ENCODE measurements at places on chromosomes 7 and 10.

DNA sequence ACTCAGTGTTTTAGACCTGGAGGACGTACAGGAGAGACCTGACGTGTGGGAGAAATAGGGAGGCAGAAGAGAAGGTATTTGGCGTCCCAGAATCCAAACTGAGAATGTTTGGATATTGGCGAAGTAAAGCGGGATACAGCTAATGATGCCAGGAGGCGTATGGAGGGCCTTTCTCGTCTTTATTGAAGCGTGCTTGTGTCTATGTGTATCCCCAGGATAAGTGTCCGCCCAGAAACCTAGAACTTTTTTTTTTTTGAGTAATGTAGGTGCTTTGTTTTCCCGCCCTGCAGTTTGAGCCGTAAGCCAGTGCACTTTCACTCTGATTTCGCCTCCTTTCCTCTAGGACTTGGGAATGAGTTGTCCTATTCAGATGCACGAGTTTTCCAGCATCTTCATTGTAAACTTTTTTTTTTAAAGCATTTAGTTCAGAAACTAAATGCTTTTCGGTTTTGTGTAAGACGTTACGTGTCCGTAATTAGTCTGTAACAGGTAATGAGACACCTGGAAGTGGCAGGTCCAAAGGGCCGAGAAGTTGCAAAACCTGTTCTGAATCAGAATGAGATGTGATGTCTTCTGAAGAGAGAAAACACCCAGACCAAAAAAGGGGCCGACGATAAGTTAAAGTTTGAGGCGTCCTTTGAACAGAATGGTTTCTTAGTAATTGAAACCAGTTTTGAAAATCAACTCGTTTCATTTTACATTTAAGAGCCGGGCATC, 746 bp downstream of the ARL5B start:
- DNase-seq: no peak

- DNase-seq: no peak
Measured at GRCh38 chr7:143447466-143447865, 4.2 kb downstream of the TAS2R60 start.

GRCh38 chr10:62376071-62377025, 2.2 kb downstream of the ZNF365 start:
- no peak for DNase-seq

GRCh38 chr10:36455526-36456133, 669.8 kb upstream of the ANKRD30A start:
- no peak for DNase-seq

- DNase-seq: no peak
Measured at GRCh38 chr7:130276796-130277762, 10.4 kb downstream of the CPA2 start.

DNA sequence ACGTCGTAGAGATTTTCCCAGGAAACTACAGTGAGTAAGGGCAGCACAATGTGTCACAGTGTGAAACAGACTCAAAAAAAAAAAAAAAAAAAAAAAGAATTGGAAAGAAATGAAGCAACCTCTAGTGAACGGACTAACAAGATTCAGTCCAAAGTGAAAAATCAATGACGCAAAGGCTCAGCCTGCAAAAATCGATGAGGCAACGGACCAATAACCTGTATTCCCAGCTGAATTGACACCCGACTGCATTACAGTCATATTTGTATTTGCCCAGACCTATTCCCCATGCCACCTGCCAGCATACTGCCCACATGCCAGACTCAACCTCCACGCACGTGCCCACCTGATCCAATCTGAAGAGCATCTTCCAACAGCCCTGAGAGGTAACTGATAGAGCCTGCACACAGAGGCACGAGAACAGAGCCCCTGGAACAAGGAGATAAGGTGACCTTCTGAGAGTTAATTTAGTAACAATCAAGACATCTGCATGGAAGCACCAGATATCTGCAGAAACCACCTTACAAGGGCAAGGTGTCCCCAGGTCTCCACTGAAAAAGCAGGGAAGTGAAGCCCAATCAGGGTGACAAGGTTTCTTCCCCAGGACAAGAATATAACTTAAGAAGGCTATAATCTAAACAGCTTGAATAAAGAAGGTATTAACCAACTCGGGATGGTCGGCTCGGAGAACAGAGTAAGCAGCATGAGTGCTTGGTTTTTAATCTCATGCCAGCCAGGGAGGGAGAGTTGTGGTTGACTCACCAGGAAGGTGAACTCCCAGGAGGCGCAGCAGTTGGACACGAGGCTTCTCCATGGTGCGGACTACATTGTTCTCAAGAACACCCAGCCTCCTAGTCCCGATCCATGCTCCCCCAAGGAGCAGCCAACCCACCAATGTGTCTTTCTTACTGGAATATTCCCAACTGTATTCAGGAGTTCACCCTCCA, 48.5 kb downstream of the PLXNA4 start:
- no peak for DNase-seq

- no peak for DNase-seq
Measured at GRCh38 chr7:46168671-46169383, 247.8 kb upstream of the IGFBP3 start.

GRCh38 chr10:103761075-103761920, 94.1 kb downstream of the SH3PXD2A start:
- no peak for DNase-seq

GRCh38 chr7:154204046-154204445, 151.8 kb downstream of the DPP6 start:
- DNase-seq: no peak

DNA sequence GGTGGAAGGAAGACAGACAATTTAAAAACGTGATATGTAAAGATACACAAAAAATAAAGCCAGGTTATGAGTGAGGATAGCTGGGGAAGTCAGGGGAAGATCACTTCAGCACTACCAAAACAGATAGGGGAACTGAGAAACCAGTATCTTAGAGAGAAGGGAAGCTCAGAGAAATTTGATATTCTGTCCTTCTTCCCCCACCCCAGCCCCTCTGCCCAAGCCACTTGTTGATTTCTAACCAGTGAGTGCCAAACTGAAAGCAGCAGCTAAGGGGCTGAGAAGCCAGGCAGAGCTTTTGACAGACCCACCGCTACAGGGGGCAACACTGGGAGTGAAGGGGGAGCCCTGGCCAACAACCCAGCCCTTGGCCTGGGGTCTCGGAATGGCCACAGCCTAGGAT, 9.1 kb upstream of the SLC29A3 start:
- DNase-seq: no peak

- no peak for DNase-seq
Measured at GRCh38 chr10:69500864-69501468, 49.7 kb downstream of the TSPAN15 start.

DNA sequence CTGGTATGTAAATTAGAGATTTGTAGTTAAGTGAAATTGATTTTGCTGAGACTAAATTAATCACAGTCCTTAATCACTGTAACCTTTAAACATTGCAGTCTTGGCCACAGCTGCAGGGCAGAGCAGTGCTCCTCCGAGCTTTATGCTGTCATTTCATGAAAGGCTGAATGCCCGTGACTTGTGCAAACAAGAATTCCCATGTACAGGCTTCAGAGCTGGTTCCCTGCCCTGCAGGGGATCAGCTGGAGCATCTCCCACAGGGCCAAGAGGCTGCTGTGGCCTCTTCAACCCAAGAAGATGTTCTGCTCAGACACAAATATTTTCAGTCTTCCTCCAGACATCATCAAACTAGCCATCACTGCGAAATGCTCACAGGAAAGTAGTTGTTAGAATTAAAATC, 419.1 kb downstream of the AUTS2 start:
- DNase-seq: no peak

GRCh38 chr7:16015981-16016380, 329.5 kb upstream of the MEOX2 start:
- DNase-seq: no peak

- DNase-seq: no peak
Measured at GRCh38 chr7:100373261-100373831, at the start of gene PILRA. Gene PILRA, plus strand, starts transcription at chr7:100373487. Its CDS starts 170 bp downstream, at chr7:100373657.

DNA sequence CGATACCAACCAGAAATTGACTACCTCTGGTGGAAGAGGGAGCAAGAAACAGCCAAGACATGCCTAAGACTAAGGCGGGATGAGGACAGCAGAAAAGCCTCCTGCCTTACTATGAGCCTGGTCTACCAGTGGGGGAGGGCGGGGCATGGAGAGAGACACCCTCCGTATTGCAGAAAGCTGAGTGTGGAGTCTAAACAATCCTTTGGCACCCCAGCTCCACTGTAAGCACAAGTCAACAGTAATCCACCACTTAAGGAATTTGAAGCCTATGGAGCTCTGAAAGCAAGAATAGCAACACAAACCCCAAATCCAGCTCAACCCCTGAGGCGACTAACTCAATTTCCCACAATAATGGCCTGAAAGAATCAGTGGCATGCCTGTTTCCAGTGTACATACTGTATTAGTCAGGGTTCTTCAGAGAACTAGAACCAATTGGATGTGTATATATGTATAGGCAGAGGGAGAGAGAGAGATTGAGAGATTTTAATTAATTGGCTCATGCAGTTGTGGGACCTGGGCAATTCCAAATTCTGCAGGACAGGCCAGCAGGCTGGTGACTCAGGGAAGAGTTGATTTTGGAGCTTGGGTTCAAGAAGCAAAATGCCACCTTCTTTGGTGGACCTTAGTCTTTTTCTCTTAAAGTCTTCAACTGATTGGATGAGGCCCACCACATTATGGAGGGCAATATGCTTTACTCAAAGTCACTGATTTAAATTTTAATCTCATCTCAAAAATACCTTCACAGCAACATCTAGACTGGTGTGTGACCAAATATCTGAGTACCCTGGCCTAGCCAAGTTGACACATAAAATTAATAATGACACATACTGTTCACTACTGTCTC, 13.5 kb downstream of the PPIF start:
- no peak for DNase-seq

DNA sequence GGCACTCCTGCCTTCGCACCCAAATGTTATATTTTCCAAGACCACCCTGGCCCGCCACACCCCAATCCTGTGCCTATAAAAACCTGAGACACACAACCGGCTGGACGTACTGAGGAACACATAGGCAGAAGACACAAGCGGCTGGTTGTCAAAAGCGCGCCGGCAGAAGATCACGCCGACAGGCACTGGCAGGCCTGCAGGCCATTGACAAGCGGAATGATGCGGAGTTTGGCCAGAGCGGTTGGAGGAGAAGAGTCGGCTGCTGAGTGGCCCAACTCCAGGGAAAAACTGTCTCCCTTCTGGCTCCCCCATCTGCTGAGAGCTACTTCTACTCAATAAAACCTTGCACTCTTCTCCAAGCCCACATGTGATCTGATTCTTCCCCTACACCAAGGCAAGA, 39.7 kb upstream of the SAMD8 start:
- no peak for DNase-seq

DNA sequence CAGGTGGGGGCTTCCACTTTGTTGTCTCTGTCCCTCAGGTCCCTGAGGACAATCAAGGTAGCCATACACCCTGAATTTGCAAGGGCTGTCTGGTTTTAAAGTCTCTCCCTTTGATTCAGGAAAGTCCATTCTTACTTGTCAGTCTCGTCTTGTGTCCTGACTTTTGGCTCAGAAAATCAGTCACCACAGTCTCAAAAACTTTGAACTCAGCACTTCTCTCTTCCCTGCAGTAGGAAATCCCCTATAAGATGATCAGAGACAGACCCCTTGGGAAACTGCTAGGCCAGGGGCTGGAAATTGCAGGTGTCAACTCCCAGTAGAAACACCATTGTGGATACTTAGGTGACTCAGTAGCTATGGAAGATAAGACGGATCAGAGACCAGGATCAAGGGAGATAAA, 73.1 kb downstream of the CDC123 start:
- no peak for DNase-seq

DNA sequence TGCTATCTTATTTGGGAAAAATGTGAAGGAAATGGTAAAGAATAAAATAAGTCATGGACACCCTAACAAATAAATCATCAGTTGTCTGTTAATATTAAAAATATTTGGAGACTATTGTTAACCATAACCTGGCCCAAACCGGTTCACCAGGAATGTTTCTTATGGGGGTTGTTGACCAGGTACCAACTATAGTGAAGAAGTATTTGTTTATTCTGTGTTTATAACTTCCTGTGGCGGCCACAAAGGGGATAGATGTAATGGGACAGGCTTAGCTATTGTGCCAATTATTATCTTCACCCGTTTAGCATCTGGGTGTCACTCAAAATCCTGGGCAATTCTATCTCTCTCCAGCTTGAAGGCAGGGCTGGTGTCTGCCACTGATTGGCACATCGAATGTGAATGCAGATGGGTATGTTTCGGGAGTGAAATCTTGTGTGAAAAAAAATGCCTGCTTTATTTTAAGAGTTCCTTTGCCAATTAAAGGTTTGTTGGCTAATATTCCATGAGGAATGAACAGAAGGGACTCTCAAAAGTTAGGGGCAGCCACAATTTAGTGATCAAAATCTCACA, 500.9 kb downstream of the ARL4A start:
- no peak for DNase-seq

DNA sequence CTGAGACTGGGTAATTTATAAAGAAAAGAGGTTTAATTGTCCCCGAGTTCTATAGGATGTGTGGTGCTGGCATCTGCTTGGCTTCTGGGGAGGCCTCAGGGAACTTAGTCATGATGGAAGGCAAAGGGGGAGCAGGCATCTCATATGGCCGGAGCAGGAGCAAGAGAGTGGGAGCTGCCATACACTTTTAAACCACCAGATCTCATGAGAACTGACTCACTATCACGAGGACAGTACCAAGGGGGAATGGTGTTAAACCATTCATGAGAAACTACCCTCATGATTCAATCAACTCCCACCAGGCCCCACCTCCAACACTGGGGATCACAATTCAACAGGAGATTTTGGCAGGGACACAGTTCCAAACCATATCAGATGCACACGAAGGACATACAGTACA, 199.9 kb upstream of the DPP6 start:
- DNase-seq: no peak

GRCh38 chr10:3526727-3527501, 258.1 kb downstream of the KLF6 start:
- DNase-seq: no peak

GRCh38 chr10:121617176-121617575, 18.9 kb upstream of the FGFR2 start:
- no peak for DNase-seq

GRCh38 chr7:148856891-148857290, 27.2 kb downstream of the EZH2 start:
- no peak for DNase-seq

- no peak for DNase-seq
Measured at GRCh38 chr7:134431815-134432214, 27.1 kb downstream of the AKR1B1 start.

DNA sequence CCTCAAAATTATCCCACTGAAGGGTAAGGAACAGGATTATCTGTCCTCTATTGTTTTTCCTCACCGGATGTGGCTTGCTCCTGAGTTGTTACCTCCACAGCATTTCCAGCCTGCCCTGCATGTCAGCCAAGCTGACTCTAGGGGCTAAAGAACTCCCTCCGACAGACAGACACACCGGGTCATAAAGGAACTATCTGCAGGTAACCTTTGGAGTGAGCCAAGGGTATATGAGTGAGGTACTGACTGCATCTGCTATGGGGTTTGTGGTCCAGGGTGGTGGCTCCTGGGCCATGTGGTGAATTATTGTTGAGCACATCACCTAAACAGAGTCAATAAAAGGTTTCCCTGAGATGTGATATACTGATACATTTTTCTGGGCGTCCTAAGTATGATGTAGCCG, 6.9 kb upstream of the KAZALD1 start:
- no peak for DNase-seq

- no peak for DNase-seq
Measured at GRCh38 chr10:91010952-91011351, 90.1 kb upstream of the ANKRD1 start.

GRCh38 chr7:81594767-81595166, 175.1 kb downstream of the HGF start:
- DNase-seq: no peak

GRCh38 chr7:92694211-92694610, 104.0 kb upstream of the FAM133B start:
- no peak for DNase-seq

Measured in esophagus squamous epithelium (tissue), 5 donors.